Fibroblast of the aortic adventitia (primary cell): ENCODE measurements at places on chromosomes 7 and 10.

DNA sequence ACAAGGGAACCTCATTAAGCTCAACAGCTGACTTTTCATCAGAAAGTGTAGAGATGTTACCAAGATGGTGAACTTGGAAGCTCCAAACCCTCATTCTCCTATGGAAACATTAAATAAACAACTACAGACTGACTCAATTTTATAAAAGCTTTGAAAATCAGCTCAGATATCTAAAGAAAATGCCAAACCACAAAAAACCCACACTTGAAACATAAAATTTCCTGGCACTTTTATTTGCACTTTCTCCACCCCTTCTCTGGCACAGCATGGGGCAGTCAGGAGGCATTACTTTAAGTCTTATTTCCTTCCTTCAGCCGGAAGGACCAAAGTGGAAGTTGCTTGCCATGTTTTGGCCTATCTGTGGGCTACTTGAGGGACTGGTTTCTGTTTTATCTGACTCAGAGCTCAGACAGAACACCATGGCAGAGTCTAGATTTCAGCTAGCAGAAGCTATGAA lies 114.7 kb downstream of the ODAD2 start:
- DNase-seq = no peak

DNA sequence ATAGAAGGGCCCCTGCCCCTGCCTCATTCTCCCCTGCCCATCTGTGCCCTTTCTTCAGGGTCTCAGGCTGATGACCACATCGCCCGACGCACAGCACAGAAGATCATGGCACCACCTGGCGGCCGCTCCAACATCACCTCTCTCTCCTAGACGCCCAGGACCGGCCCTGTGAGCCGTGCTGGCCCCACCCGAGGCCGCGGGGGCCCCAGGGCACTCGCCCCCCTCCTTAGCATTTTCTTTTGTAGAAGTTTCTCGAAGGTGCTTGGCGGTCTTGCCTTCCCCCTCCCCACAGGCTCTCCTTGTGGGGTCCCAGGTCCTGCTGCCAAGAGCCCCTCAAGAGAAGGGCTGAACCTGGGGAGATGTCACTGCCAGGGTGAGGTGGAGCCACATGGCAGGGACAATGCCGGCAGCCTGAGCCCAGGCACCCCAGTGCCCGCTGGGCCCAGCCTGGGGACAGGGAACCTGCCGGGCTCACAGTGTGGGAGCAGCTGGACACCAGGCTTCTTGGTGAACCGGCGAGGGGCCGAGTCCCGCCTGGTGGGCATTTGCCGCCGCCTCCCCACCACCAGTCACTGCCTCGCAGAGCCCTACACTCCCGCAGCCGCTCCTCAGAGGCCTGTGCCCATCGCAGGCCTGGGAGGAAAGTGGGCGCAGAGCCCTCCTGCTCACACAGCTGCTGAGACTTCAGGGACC lies 18.2 kb downstream of the DPYSL4 start:
- DNase-seq = no peak

GRCh38 chr7:36244429-36244828 lies 91.4 kb downstream of the EEPD1 start:
- no peak for DNase-seq

DNA sequence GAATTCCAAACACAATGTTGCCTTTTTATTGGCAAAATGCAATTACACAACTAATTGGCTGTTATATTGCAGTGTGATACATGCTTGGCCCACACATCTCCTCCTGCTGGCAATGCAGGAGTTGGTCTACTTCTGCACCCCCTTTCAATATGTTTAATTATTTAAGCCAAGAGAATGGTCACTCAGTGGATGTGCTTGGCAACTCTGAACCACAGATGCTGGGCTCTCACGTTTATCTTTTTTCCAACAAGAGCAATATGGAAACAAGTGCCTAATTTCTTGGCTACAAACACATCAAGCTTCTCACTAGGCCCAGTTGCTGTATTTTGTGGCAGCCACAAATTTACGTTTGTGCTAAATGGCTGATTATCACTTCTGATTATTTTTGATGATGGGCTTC lies 1149.2 kb upstream of the CELF2 start:
- DNase-seq = no peak

DNA sequence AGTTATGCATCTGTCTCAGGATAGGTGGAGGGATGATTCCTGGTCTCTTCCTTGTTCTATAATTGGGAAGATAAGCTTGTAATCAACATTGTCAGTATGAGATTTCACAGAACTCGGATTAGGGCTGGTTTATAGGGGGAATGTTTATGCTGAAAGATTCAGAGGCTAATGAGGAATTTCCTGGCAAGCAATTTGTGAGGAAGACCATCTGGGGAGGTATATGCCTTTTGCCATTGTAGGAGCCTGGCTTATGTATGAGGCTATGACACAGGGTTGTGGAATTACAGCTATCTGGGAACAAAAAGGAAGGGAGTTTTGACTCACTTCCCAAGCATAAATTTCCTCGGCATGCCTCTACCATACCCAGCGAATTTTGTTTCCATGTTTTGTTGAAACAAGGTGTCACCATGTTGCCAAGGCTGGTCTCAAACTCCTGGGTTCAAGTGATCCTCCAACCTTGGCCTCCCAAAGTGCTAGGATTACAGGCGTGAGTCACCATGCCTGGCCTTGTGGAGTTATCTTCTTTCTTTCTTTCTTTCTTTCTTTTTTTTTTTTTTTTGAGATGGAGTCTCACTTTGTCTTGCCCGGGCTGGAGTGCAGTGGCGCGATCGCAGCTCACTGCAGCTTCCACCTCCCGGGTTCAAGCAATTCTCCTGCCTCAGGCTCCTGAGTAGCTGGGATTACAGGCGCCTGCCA lies 1.6 kb upstream of the COPS6 start:
- DNase-seq = peak; percentile 100

GRCh38 chr10:61319386-61320256 lies 133.6 kb downstream of the TMEM26 start:
- DNase-seq = no peak

- DNase-seq = no peak
Measured at GRCh38 chr10:54124209-54124885, 676.7 kb downstream of the PCDH15 start.

GRCh38 chr10:3071405-3072198 lies 4.3 kb downstream of the PFKP start:
- no peak for DNase-seq

GRCh38 chr10:133276435-133277201 lies at the start of gene ADAM8:
Gene ADAM8, minus strand, starts transcription at chr10:133276868. Its CDS starts 51 bp downstream, at chr10:133276817.
- no peak for DNase-seq

DNA sequence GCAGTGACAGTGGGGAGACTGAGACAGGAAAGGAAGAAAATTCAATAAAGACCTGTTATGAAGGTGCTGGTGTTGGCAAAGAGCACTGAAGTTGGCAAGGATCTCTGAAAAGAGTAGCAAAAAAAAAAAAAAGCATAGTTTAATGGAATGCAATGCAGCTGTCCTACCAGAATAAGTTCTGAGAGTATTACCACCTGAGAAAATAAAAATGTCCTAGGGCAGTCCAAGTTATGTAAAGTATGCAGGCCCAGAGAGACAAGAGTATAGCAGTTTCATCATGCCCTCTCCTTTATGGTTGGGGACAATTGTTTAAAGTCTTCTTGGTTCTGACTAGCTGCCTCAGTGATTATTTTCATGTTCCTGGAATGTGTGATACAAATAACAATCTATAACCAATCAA lies 1092.8 kb downstream of the SORCS3 start:
- DNase-seq = no peak

DNA sequence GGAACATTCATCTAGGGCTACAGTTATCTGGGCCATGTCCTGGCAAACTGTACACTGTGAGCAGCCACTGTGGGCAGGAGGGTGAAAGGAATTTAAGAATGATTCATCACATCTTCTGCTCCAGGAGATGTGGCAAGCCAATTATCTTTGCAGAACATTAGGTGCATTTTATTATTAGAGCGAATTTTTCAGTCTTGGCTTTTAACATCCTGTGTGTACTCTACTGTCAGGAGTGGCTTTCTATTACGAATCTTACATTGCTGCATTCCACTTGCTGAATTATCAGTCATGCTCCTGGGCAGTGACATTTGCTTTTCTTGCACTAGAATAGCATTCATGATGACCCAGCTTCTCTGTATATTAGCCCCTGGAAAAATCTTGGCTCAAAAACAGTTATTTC lies 109.2 kb upstream of the TARP start:
- peak; percentile 16 for DNase-seq
